Left lung (tissue), 14 donors: ENCODE measurements at places on chromosomes 4 and X. TPM values are rescaled to one million over a fixed set of nuclear protein-coding genes. Genes with fewer than 3 reads are reported as not detected.

- no peak for DNase-seq
Observed at GRCh38 chr4:186040316-186040715, 28.6 kb upstream of the TLR3 start.

Gene ANOS1
- total RNA-seq = 85.9 TPM

Gene CXCL10
- 3.4 TPM for total RNA-seq

DNA sequence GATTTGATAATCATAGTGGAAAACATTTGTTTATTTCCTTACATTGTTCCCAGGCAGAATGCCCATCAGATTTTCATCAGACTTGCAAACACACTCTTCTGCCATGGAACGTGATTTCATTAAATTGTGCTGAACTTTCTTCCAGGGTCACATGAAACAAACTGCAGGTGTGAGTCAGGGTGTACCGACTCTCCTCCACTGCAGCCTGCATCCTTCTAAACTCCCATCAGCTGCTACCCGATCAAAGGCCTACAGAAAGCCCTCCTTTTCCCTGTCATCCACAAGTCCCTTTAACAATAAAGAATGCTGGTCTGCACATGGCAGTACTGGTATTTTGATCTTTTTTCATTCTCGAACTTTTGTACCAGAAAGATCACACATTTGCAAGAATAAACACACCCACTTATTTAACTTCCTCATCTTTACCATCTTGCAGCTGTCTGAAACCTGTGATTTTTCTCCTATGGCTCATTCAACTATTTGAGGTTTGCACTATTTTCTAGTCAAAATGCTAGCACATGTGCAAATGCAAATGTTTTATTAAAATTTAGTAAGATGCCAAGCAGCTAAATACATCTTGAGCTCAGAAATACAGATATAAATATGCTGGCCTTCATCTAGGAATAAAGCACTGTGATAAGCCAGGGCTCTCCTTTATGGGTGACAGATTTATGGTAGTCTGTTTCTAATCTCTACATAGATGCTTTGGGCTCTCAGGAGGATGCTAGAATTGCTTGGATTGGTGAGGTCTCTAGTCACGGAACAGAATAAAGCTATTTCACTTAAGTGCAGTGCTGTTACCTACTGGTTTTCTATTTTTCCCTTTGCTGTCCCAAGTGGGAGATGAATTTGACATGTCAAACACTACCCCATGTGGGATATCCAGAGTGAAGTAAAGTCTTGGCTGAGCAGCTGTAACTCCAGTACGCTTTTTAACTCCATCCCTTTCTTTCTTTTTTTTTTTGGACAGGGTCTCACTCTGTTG is 25.8 kb upstream of the ARHGAP24 start:
- no peak for DNase-seq
